MCF 10A (cell line): ENCODE measurements at places on chromosomes 4 and X. TPM values are rescaled to one million over a fixed set of nuclear protein-coding genes. Genes with fewer than 3 reads are reported as not detected.

- DNase-seq: no peak
Measured at GRCh38 chrX:134821901-134822300, 163.6 kb upstream of the PLAC1 start.

DNA sequence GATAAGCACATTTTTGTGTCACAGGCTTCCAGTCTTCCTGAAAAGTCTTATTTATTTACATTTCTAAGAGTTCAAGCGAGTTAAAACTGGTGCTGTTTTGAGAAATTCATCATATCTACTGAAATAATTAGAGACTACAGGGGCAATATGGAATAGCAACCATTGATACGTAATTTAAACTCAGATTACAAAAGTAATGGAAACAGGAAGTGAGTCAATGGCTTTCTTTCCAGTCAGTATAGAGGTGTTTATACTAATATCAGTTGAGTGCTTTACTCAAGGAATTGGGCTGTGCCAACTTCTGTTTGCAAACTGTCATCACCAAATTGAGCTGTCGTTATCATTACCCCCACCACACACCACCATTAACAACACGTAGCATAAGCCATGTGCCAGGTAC lies 222.7 kb downstream of the COL25A1 start:
- peak; percentile 34 for DNase-seq

GRCh38 chr4:94389595-94390267 lies 47.1 kb upstream of the HPGDS start:
- no peak for DNase-seq

- DNase-seq: no peak
Measured at GRCh38 chr4:140523370-140523856, 555 bp upstream of the ELMOD2 start.

DNA sequence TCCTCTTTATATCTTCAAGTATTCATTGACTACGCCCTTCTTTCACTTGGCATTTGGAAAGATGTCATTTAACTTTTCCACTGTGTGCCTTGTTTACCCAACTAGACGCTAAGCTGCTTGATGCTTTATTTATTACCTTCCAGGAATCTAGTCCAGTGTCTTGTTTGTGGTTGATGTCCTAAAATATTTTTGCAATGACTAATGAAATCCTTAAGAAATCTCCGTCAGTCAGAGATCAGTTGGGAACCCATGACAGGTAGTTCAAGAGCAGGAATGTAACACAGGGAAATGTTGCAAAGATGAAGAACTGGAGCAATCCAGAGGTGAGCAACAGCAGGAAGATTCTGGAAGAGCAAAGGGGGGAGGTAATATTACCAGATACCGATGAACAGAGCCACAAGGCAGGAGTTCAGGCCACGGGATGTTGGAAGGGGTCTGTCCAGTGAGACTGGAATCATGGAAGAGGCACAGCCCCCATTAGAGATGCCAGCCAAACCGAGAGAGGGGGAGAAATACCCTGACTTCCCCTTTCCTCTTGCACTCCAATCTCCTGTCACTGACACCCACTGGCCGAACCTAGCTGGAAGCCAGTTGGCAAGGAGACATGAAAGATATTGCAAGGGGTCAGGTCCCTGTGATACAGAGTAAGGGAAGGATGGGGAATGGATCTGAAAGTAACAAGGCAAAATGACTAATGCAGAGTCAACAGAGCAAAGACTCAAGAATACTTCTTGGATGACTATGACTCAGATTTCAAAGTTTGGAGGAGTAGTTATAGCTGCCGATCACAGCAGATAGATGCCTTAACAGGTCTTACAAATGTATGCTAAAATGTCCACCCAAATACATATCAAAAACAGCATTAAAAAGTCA lies 62.7 kb upstream of the PHKA2 start:
- peak; percentile 63 for DNase-seq

DNA sequence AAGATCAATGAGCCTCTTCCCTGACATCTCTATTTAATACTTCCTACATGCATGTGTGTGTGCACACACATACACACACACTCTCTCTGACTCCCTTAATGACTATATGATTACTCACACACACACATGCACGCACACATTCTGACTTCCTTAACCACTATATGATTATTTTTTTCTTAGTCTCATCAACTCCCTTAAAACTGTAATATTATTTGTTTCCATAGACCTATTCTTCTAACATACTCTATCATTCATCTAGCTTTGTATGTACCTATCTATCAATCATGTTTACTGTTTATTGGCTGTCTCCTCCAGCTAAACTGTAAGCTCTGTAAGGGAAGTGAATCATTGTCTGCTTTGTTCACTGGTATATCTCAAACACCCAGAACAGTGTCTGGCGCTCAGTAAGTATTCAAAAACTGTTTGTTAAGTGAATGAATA lies 236.6 kb downstream of the RASL11B start:
- DNase-seq: peak; percentile 26

- DNase-seq: no peak
Measured at GRCh38 chrX:37817579-37817978, 29.8 kb downstream of the DYNLT3 start.

The STAP1 gene
- total RNA-seq: not detected in 2 replicates
